ENCODE measurements at places on chromosomes 16 and 17. TPM values are rescaled to one million over a fixed set of nuclear protein-coding genes. Genes with fewer than 3 reads are reported as not detected.

The LUC7L3 gene
- 817 TPM for polyA plus RNA-seq

The HES7 gene
- polyA plus RNA-seq, result not detected

The FOXL1 gene
- polyA plus RNA-seq, result 13.9 TPM

The CACNG1 gene
- polyA plus RNA-seq, result not detected

DNA sequence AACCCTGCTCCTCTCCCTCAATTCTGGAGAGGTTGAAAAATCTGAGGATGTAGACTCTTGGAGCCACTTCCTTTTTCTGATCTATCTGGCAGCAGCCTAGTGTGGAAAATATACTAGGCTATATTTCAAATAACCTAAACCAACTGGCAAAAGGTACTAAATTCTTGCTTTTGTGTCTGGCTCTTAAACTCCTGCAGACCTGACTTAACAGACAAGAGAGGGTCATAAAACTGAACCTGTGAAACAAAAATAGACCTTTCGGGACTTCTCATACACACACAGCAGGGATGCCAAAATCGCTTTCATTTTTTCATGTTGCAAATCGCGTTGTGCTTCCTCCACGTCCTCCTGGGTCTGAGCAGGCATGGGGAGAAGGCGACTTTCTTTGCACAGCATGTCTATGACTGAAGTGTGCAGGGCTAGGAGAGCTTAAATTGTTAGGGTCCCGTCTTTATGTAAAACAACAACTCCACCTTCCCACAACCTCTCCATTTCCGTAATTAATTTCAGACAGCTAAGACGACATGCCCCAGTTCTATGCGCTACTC lies 520.7 kb upstream of the PSMD7 start:
- DNase-seq, result no peak

- no peak for DNase-seq
Observed at GRCh38 chr17:17774009-17774881, 62.5 kb downstream of the SREBF1 start.

- no peak for DNase-seq
Observed at GRCh38 chr16:55474821-55475220, 4.2 kb upstream of the MMP2 start.

DNA sequence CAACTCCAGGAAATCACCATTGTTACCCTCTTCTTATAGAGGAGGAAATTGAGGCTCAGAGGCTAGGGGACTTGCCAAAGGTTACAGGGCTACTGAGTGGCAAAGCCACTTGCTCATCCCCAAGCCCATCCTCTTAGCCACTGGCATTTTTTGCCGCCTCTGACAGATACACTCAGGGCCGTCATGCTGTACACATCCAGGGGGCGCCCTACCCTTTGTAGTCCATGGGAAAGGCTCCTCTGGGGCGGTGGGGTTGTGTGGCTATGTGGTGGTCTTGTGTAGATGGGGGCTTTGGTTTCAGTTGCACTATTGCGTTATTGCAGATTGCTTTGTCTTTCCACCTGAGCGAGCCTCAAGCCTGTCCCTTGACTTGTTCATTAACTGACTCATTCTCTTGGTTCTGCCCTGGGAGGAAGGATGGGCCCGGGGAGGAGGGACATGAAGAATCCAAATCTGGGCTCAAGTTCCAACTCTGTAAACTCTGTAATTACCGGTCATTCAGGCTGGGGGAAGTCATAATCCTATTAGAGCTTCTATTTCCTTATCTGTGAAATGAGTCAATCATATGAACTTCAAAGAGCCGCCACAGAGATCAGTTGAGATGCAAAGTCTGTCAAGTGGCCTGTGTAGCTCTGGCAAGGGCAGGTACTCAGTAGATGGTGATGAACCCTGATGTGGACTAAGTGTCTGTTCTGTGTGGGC lies 2.8 kb downstream of the NOS2 start:
- DNase-seq, result no peak
